WTC11 (cell line): ENCODE measurements at places on chromosomes 6 and 20. TPM values are rescaled to one million over a fixed set of nuclear protein-coding genes. Genes with fewer than 3 reads are reported as not detected.

- DNase-seq = no peak
Observed at GRCh38 chr6:83696674-83697073, 12.2 kb downstream of the SNAP91 start.

DNA sequence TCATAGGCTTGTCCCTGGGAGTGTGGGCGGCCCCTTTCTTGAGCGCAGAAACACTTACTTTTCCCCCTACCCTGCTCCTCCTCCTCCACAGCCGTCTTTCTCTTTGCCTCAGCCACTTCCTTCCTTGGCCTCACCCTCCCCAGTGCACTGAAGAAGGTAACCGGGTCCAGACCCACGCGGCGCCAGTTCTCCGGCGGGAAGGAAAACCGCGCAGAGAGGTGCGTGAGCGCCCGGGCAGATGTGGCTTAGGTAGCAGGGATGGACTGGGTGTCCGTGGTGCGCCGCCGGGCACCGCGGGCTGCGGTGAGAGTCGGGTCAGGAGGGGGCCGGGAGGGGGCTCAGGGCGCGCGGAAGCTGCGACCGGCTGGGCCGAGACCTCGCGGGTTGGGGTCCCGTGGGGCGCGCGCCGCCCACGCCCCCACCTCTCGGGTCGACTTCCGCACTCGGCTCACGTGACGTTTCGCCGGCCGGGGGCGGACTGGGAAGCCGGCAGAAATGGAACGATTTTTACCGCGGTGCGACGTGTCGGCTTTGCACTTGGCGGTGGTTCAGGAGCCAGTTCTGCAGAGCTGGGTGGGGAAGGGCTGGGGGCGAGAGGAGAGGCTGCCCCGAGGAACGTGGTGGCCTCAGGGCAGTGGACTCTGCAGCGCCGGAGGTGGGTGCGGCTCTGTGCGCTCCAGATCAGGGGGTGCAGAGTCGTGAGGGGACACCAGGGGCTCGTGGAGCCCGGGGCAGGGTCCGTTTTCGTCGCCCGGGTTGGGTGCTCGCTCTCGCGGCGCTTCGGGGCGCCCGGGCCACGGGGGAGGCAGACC lies at the start of gene ABRACL:
ABRACL (plus strand) TSS at position 88 of the 812 bp plus-strand sequence. CDS start 5,416 bp downstream, outside the sequence.
- DNase-seq = peak; percentile 78

- peak; percentile 92 for DNase-seq
Observed at GRCh38 chr6:44475779-44476434, 88.4 kb downstream of the CDC5L start.

- DNase-seq = no peak
Observed at GRCh38 chr20:34302312-34302722, 838 bp downstream of the AHCY start.

The TP53INP2 gene
- 3.8 to 4.3 TPM (median 4.1 TPM) in 3 replicates for total RNA-seq

DNA sequence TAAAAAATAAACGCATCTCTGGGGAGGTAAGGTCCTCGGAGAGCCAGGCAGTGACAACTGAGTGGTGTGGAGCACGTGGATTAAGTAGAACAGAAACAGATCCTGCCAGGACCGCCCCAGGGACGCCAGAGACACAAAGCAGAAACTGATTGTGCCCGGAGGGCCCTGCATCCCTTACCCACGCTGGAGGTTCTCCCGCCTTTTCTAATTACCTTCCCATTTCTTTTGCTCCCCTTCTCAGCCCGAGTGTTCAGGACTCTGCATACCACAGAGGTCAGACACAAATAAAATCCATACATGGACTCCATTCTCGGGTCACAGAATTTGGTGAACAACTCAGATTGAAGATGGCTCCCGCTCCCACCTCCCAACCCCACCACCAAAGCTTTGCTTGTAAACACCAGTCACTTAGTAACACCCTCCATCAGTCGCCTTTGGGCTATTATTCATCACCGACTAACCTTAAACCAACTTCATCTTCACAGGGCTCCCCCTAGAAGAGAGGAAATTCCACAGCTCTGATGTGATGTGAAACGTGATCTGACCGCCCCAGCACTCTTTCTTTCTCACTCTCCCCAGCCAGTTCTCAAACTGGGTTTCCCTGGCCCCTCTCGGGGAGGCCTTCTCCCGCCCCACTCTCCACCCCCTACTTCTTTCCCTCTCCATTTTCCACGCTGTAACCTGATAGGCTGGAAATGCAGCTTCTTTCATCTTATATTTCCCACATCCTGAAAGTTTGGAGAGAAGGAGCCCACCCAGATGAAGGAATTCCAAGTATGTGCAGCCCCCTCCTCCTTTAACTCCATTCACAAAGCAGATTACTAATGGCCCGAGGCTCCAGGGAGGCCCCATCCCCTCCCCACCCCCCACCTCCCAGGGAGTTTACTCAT lies 32.5 kb upstream of the PIM1 start:
- DNase-seq = peak; percentile 81

DNA sequence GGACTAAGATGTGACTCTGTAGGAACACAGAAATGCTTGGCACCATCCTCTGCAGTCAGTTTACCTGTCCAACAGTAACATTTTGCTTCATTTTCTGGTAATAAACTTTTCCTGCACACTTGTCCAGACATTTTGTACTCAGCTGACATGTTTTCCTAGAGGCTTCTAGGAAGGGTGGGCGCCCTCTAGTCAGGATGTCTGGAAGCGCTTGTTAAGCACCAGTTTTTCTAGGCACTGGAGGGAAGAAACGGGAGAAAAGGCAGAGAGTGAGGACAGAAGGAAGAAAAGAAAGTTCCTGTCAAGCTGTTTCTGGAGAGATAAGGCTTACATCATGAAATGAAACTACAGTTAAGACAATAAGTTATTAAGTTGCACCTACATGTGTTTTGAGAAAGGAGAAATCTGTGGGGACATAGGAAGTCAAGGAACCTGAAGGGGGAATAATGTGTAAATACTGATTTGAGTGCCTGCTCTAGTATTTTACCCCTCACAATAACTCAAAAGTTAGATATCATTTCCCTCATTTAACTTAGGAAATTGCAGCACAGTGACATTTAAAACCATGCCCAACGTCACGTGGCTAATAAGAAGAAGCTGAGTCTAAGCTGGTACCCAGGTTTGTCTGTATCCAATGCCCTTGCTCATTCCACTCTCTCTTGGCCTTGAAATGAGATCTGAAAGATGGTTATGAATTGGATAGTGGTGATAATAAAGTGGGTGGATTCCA lies 42.7 kb upstream of the TNFRSF21 start:
- DNase-seq = peak; percentile 22

GRCh38 chr20:53042521-53042920 lies 70.4 kb downstream of the TSHZ2 start:
- no peak for DNase-seq

The BFSP1 gene
- 1.9 to 3.0 TPM (median 2.7 TPM) in 3 replicates for total RNA-seq

The APCDD1L gene
- total RNA-seq = 2.4 to 3.2 TPM (median 2.5 TPM) in 3 replicates

The CTAGE9 gene
- 0.09 TPM in 1 of 3 replicates, not detected in the others for total RNA-seq

DNA sequence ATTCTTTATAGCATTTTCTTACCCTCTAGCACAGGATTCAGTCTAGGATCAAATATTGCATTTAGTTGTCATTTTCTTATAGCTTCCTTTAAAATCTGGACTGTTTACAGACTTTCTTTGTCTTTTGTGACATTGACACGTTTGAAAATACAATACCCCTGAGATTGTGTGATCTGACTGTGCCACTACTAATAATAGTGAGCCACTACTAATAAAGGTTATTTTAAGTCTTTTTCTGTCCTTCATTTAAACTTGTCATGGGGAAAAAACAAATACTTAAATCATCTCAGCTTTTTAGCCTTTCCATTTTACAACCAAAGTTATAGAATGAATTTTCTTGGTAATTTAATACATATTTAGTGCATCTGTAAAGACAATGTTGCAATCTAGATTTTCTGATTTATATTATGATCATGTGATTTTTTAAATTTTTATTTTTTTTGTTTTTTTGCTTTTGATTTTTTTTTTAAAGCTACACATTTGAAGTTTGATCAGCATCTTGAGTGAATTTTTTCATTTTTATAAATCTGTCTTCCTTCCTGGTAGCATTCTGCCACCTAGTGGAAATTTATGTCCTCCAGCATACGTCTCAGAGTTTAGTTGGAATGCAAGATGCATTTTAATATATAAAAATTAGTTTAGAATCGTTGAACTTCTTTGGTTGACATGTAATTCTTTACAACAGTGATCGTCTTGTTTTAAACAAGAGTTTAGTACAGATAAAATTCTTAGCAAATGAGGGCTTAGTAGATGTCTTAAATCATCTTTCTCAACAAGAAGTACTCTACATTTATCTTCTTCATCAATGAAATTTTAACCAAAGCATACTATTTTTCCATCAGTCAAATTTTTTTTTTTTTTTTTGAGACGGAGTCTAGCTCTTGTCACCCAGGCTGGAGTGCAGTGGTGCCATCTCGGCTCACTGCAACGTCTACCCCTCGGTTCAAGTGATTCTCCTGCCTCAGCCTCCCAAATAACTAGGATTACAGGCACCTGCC lies 119.4 kb downstream of the NCOA3 start:
- no peak for DNase-seq

- no peak for DNase-seq
Observed at GRCh38 chr6:165292657-165293056, 16.7 kb downstream of the C6orf118 start.

DNA sequence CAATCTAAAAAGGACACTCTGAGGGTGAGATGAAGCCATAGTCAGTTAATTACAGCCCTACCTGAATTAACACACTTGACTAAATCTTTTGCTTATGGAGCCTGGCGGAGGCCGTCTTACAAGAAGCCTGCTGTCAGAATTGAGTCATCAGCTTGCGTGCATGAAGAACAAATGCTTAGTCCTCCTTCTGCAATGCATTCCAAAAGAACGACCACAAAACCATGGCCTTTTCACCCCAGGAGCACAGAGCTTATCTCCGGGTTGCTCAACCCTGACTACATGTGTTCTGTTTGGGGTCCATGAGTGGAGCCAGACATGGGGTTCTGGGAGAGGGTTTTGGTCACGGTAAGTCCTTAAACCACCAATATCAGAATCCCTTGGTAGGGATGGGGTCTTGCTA lies 318.1 kb downstream of the CLIC5 start:
- no peak for DNase-seq

GRCh38 chr20:60715172-60715571 lies 536.9 kb upstream of the CDH4 start:
- DNase-seq = peak; percentile 52

The VPS52 gene
- 43.0 to 46.8 TPM (median 43.1 TPM) in 3 replicates for total RNA-seq

The HTR1E gene
- total RNA-seq = 0.09 TPM in 2 of 3 replicates, not detected in the other

DNA sequence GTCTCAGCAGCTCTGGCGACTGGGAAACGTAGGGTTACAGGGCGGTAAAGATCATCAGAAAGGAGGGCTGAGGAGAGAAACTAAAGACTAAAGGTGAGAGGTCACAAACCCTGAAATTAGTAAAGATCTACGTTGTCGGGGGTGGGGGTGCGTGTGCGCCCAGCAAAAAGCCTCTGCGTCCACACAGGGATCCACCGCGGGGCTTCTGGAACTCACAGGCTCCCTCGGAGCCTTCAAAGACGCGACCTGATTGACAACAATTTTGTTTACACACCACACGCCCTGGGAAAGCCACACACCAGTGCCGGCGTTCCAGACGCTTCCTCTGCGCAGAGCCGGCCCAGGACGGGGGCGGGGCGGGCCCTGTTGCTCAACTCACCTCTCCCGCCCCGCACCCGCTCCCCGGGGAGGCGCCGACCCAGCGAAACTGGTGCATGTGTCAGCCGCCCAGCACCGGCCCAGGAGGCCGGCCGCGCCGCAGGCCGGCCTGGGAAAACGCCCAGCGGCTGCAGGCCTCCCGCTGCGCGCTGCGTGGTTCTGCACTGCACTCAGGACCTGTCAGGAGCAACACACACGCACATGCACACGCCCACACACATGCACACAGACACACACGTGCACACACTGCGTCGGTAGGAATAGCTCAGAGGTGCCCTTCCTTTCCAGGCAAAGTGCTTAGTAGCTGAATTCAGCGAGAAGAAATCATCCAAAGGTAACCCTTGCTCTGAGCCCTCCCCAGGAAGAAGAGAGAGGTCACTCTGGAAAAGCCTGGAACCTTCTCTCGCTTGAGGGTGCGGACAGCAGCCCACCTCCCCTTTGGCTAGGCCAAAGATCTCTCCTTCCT lies 57.2 kb upstream of the ARID1B start:
- peak; percentile 74 for DNase-seq

GRCh38 chr20:39893003-39893685 lies 795.9 kb downstream of the MAFB start:
- no peak for DNase-seq

DNA sequence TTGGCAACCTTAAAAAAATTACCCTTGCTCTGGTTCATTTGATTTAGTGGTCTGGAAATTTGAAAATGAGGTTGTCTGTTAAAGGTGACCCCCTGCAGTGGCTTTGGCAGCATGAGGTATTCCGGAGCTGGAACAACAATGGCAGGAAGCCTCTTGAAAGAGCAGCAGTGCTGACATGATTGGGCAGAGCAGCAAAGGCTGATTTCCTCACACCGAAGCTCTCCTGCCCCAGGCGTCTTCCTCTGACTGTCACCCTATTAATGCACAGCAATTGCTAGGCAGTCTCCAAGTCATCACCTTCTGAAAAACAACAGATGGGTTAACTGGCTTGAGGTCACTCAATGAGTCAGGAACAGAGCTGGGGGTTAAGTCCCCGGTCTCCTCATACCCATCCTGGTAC lies 241.8 kb upstream of the MMS22L start:
- peak; percentile 45 for DNase-seq

DNA sequence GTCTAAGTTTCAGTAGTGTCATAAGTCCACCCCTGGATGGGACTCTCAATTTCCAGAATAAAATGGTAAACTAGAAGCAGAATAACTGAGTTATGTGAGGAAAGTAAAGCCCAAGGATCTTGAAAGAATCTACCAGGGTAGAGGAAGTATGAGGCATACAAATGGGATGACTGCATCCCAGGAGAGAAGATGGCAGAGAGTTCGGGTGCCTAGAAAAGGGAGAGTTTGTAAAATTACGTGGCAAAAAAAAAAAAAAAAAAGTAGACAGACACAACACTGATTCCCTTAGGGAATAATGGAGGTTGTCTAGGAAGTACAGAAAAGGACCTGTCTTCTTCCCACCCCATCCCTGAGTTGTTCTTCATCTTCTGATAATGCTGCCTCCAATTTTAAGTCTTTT lies 3.4 kb downstream of the GABBR1 start:
- DNase-seq = no peak

DNA sequence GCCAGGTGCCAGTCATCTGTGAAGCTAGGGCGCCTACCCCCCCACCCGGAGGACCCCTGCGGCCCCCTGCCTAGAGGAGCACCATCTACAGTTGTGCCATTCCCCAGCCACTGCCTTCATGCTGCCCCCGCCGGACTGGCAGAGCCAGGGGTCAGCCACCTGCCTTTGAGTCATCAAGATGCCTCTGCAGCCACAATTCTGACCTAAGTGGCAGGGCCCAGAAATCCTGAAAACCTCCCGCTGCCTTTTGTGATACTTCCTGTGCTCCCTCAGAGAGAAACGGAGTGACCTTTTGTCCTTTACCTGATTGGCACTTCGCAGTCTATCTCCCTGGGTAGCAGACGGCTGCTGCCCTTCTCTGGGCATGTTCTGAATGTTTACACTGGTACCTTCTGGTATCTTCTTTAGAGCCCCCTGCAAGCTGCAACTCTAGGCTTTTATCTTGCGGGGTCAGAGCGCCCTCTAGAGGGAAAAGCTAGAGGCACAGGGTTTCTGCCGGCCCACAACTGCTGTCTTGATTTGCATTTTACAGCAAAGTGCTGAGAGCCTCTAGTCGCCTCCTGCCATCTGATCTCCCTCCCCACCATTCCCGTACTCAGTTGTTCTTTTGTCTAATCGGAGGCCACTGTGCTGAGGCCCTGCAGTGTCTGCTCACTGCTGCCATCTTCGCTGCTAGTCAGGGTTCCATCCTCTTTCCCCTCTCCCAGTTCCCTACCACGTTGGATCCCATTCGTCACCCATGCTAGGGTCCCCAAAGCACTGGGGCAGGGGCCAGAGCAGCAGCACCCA lies 26.9 kb downstream of the SPATA2 start:
- DNase-seq = peak; percentile 89
